GM19239 (cell line): ENCODE measurements at places on chromosomes 2 and 18.
A peak's percentile ranks its signal among the peaks of the same experiment; 100 is the strongest.

- no peak for DNase-seq
Measured at GRCh38 chr2:237588044-237588696, 2.4 kb downstream of the RAB17 start.

- DNase-seq = no peak
Measured at GRCh38 chr2:36088716-36089328, 266.8 kb upstream of the CRIM1 start.

GRCh38 chr2:142217804-142218203 is 87.0 kb upstream of the LRP1B start:
- DNase-seq = no peak

DNA sequence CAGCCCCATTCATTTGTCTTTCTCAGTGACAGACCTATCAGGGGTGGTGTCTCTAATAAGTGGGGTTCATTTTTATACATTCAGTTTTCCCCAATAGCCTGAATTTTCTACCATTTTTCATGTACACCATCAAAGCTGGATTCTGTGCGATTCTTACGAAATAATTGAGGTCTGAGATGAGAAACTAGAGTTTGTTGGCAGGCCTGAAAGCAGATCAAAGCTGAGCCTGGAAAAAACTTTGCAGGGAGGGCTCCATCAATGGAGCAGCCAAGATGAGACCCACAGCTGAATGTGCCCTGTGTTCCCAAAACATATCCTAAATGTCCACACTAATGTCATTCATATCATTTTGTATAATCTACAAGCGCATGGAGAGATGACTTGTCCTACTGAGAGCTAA is 4.5 kb upstream of the TMEM200C start:
- no peak for DNase-seq

- no peak for DNase-seq
Measured at GRCh38 chr2:45910473-45911060, 259.1 kb downstream of the PRKCE start.

DNA sequence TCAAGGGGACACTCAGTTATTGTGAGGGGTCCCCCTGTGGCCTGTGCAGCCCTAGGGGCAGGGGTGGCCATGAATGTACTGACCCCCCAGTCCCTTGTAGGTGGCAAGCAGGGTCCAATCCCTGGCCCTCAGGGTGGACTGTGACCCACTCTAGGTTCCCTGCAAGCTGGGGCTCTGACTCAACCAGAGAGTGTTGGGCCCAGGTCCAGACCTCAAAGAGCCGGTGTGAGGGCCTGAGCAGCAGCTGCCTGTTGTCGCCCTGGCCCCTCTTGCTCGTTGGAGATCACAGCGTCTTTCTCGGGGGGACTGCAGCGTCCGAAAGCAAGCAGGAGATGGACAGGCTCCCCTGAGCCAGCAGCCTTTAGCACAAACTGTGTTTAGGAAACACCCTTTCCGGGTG is 66.8 kb upstream of the ATG16L1 start:
- no peak for DNase-seq

DNA sequence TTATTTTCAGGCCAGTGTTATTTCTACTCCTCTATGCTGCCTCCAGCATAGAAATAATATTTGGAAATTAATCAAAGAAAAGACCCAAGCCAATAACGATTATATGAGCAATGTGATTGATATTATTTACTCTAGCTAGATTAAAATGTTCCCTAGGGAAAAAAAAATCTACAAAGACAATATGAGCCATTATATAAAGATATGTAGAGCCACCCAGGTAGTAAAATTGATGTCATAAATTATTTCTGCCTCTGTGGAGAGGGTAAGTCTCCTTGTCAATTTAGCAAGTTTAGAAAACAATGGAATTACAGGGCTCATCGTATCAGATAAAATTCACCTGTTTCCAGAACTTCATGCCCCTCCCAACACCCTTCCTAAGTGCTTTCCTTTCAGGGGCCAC is 202.9 kb downstream of the RDH14 start:
- no peak for DNase-seq

GRCh38 chr2:72806280-72806945 is 19.4 kb downstream of the EXOC6B start:
- no peak for DNase-seq

- no peak for DNase-seq
Measured at GRCh38 chr2:214593727-214594126, 182.9 kb downstream of the VWC2L start.

DNA sequence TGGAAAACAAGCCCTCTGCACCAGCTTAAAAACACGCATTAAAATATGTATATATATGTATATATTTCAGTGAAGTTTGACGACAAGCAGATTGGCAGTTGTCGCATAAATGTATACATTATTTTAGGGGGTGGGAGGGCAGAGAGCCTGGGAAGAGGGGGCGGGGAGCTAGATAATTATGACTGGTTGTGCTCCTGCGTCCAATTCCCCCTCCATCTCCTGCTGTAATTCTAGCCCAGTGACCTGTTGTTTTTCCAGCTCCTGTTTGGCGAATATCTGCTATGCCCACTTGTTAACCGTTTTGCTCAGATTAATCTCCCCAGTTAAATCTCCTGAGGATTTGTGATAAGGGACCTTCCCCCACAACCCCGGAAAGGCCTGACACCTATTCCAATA is 656 bp downstream of the UNC80 start:
- no peak for DNase-seq

DNA sequence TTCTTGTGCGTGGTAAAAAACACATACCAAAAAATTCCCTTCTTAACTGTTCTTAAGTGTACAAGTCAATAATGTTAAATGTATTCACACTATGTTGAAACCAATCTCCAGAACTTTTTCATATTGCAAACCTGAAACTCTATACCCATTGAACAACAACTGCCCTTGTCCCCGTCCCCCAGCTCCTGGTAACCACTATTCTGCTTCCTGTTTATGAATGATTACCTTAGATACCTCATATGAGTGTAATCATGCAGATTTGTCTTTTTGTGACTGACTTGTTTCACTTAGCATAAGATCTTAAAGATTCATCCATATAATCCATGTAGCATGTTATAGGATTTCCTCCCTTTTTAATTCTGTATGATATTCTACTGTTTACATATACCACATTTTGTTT is 59.9 kb downstream of the NAT8 start:
- DNase-seq = no peak

GRCh38 chr2:112480530-112481049 is 1.4 kb upstream of the TTL start:
- peak; percentile 36 for DNase-seq

DNA sequence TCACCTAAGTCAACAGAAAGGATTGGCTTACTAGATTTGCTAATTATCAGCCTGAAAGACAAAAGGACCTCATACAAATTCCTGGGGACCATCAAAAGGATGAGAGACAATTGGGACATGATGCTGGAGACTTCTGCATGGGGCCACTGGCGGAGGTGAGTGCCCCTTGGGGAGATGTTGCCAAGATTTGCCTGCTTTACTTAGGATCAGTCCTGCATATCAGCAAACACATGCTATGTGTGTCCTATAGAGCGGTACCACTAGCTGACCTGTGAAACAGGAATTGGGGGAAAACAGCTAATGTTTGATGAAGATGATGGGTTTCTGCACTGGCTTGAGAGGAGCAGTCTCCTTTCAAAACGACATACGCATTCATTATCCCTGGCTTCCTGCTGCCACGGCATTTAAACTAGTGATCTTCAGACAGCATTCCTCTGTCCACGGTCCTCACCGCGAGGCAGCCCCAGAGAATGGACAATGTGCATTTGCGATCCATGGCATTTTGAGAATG is 104.2 kb downstream of the TGIF1 start:
- no peak for DNase-seq

DNA sequence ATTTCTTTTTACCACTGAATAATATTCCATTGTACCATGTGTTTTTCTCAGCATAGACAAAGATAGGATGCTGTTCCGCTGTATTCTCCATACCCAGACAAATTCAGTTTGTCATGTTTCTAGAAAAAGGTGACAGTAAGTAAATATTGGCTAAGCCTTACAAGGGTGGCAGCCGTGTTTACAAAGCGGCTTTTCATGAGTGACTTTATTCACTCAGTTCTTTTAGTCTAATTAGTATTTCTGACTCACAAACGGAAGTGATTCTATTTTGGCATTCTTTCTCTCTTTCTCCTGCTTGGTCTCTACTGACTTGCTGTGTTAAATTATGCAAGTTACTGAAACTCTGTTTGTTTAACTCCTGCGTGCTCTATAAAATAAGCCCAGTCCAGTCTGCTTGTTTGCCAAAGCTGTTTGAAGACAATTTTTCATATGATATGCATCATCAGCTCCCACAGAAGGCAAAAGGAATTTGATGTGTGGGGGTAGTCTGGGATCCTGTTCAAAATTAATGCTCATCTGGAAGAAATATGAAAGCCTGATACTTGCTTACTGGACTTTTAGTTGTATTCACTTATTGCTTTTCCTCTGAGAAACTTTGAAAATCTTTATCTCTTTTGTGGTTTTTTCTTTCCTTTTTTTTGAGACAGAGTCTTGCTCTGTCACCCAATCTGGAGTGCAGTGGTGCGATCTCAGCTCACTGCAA is 2.3 kb upstream of the PLEKHH2 start:
- no peak for DNase-seq

- no peak for DNase-seq
Measured at GRCh38 chr2:138020432-138020831, 56.2 kb downstream of the HNMT start.

- no peak for DNase-seq
Measured at GRCh38 chr18:44521668-44522022, 159.0 kb upstream of the SETBP1 start.

GRCh38 chr2:229650901-229651300 is 63.5 kb downstream of the DNER start:
- no peak for DNase-seq

- DNase-seq = no peak
Measured at GRCh38 chr2:102668171-102668570, 48.8 kb downstream of the SLC9A2 start.

GRCh38 chr2:46315103-46315890 is 18.1 kb downstream of the EPAS1 start:
- DNase-seq = no peak

- DNase-seq = no peak
Measured at GRCh38 chr2:19348692-19349091, 9.7 kb downstream of the OSR1 start.

GRCh38 chr2:10584843-10585475 is 104.8 kb downstream of the NOL10 start:
- no peak for DNase-seq

DNA sequence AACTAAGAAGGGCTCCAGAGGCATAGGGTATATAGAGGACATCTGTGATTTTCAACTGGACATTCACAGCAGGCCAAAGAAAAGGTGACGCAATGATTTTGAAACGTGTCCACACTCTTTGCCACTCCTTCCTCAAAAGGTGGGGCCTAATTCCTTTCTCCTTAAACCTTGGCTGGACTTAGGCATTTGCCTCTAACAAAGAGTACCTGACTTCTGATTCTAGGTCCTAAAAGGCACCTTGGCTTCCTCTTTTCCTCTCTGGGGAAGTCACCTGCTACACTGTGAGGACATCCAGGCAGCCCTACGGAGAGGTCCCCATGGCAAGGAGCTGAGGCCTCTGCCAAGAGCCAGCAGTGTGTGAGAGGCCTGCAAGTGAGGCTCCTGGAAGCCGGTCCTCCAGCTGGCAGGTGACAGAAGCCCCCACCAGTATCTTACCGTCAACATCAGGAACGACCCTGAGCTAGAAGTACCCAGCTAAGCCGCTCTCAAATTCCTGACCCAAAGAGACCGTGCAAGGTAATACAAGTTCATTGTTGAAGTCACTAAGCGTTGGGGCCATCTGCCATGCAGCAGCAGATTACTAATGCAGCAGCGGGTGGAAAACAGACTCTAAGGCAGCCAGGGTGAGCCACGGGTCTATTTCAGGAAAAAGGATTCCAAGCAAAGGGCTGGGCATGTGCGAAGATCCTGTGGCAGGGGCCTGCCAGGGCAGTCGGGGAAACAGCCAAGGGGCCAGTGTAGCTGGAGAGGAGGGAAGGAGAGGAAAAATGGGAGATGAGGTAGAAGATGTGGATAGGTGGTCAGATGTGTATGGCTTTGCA is 7.4 kb upstream of the HES6 start:
- DNase-seq = no peak

DNA sequence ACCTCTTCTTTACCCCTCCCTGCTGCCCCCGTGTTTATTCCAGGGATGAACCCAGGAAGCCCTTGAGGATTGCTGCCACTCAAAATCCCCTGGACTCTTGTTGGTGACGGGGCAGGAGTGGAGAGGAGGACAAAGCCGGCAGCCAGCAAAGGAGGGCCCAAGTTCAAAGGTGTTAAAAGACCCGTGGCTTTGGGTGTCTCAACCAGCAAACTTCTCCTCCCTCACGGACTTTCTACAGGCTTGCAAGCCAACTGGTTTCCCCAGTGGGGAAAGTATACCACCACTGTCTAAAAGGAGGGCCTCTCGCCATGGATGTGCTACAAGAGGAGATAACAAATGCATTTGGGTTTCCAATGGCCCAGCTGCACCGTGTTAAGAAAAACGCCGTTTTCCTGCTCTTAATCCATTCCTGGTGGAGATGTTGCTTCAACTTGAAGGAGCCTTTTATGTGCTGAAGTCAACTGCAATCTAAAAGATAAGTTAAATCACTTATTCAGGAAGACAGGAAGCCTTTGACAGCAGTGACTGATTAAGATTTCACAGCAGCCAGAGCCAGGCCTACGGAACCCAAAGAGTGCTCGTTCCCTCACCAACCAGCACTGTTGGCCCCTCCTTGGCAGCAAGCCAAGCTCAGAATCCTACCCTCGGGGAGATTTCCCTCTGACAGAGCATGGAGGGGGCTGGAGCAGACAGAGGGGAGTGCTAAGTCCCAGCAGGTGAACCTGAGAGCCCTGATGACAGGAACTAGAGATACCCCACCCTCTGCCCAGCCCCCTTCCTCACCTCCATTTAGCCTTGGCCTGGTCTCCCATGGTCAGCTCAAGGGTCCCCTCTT is 57.8 kb downstream of the ZBTB7C start:
- no peak for DNase-seq

GRCh38 chr18:74589021-74589420 is 8.6 kb upstream of the ZNF407 start:
- DNase-seq = no peak

- DNase-seq = no peak
Measured at GRCh38 chr2:61328707-61329251, 142.1 kb downstream of the USP34 start.

DNA sequence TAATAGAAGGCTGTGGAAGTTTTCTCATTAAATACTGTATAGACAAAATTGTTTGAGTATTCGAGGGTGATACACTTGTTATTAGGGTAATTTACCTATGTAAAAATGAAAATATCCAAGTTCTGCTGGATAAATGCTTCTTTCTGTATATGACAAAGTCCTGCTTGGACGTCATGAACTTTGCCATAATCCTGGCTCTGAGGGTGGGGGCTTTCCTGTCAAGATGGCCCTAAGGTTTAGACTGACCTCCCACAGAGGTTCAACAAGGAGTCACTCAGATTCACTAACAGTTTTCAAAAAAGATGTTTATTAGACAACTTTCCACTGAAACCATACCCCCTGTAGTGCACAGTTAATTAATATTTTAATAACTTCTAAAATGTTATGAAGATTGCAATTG is 52.5 kb upstream of the NABP1 start:
- DNase-seq = no peak

GRCh38 chr2:174535757-174536703 is 49.2 kb upstream of the GPR155 start:
- DNase-seq = no peak

- DNase-seq = no peak
Measured at GRCh38 chr2:164899121-164899520, 56.2 kb downstream of the SLC38A11 start.
